NCI-H1048 (cell line): ENCODE measurements at places on chromosomes 7 and 10.

DNA sequence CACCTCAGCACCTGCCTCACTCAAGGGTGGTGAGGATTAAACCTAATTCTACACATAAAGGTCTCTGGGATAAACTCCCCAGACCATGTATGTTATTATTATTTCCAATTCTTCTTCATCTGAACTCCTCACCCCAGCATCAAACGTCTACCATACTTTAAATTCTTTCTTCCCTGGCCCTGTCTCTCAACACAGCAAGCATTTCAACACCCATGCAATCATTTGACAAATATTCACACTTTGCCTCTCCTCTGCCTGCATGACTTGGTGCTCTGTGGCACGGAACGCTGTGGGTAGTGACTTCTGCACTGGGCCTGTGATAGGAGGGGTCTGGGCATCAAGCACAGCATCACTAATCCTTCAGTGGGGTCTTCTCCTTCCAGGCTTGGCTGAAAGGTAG lies 490.8 kb downstream of the TNS3 start:
- DNase-seq: no peak

GRCh38 chr7:92368741-92369140 lies 78.5 kb upstream of the GATAD1 start:
- DNase-seq: no peak

DNA sequence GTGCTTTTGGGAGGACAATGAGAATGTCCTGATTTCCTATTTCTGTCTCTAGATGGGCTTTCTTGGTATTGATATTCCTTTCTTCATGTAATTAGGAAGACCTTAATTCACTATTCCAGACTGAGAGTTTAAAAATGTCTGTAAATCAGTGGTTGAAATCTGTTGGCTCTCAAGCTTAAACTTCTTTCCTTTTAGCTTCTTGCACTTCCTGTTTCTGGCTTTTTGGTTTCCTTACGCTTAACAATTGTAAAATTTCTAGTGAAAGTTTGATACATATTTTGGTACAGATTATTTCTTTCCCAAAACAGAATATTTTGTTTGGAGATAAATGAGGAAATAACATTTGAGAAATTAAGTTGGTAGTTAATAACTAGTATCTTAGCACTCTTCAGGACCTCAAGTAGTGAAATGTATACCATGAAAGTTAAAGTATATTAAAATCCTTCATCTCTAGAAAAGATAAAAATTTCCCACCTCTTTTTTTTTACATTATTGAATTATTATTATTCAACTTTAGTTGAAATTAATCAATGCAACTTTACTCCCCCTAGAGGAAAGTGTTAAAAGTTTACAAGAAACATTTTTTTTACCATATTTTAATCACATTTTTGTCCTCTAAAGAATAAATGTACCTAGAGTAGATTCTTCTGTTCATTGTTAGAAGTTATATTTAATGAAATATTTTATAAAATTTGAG lies 137.2 kb downstream of the PHTF2 start:
- DNase-seq: no peak

DNA sequence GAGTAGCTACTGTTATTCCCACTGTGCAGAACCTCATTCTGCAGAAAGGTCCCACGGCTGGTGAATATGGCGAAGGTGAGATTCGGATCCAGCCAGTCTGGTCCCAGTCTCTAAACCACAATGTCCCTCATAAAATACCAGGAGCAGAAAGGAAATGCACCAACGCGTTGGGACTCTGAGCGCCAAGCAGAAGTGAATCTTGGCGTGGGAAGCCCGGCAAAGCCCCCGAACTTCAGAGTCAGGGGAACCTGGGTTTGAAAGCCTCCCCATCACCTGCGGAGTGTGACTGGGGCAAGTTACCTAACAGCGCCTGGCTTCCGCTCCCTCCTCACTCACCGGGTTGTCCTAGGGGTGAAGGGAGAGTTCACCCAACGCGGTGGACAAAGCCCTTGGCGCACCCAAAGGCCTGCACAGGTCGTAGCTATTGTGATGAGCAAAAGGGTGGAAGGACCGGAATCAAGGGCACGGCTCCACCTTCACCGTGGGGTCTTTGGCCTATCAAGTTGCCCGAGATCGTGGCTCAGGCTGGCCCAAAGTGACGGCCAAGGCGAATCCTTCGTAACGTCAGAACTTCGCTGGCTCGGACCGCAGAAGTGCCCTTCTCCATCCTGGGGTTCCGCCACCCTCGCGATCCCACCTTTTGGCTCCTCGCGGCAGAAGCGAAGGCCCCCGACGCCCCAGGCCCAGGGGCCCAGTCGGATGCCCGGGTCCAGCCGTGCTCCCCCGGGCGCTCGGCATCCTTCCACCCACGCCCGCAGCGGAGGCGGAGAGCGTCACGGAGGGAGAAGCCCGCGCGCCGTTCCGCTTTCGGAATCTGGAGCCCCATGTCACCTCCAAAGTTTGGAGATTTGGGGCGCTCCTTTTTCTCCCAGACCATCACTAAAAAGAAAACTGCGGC lies 811 bp downstream of the RGS10 start:
- DNase-seq: no peak

GRCh38 chr10:50567384-50567783 lies 56.4 kb downstream of the SGMS1 start:
- no peak for DNase-seq

GRCh38 chr7:116342125-116342524 lies 131.8 kb downstream of the TES start:
- DNase-seq: no peak

- no peak for DNase-seq
These were observed 118.9 kb downstream of the EVX1 start for GRCh38 chr7:27361522-27361921.

GRCh38 chr10:50582766-50583762 lies 40.7 kb downstream of the SGMS1 start:
- no peak for DNase-seq

DNA sequence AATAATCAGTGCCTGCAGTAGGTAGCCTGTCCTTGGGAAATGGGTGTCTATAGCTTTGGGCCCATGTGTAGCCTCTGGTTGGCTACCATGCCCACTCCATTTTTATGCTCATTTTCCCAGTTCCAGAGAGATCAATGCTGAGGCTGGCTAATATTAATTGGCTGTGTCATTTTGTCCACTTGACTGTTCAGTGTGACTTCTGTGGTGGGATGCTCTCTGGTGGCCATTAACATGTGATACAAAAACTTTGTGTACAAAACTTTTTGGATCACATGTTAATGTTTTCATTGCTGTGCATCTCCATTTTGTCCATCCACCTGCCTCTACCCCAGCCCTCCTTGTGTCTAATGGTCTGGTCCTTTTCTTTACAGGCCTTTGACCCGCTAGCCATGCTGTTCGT lies 22.7 kb downstream of the VIM start:
- no peak for DNase-seq

DNA sequence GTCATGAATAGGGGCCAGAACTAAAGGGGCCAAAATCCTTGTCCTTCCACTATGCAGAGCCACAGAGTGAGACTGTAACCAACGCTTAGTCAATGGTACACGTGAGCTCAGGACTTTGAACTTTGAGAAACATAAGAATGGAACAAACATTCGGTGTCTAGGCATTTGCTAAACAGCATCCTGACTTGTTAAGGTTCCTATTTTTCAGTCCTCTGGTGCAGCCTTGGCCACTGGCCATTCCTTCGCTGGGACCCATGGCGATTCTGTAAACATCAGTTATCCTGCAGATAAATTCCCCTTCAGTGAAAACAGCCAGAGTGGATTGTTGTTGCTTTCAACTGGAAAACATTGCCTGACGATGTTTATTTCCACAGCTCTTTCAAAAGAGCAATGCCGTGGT lies 266.8 kb downstream of the SORCS1 start:
- no peak for DNase-seq

DNA sequence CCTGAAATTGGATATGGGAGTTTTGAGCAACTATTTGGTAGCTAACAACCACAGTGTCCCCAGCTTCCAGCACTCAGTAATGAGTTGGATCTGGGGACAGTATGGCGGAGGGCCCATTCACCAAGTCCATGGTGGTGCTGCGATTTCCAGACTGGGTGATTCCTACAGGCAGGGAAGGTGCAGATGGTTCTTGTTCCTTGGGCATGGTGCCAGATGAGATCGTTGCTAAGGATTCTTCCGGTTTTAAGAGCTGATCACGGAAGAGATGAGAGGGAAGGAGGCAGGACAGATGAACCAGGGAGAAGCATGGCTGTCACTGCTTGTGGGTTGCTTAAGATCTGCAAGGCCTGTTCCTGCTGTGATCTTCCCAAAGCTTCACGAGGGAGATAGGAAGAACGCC lies 380.3 kb downstream of the TCERG1L start:
- no peak for DNase-seq

GRCh38 chr7:26151953-26152781 lies at the start of gene NFE2L3:
Gene NFE2L3, plus strand, starts transcription at chr7:26152198. Its CDS starts 301 bp downstream, at chr7:26152499.
- DNase-seq: peak; percentile 40
